Stimulated activated CD8-positive, alpha-beta memory T cell treated with anti-CD3 and anti-CD28 coated beads, Interleukin-4, amount 100 ng/mL, for 4 hours (primary cell): ENCODE measurements at places on chromosomes 4 and X.

- DNase-seq, result no peak
Observed at GRCh38 chrX:39170464-39170863, 369.2 kb downstream of the MID1IP1 start.

- DNase-seq, result no peak
Observed at GRCh38 chr4:1172971-1173757, 781 bp upstream of the SPON2 start.

DNA sequence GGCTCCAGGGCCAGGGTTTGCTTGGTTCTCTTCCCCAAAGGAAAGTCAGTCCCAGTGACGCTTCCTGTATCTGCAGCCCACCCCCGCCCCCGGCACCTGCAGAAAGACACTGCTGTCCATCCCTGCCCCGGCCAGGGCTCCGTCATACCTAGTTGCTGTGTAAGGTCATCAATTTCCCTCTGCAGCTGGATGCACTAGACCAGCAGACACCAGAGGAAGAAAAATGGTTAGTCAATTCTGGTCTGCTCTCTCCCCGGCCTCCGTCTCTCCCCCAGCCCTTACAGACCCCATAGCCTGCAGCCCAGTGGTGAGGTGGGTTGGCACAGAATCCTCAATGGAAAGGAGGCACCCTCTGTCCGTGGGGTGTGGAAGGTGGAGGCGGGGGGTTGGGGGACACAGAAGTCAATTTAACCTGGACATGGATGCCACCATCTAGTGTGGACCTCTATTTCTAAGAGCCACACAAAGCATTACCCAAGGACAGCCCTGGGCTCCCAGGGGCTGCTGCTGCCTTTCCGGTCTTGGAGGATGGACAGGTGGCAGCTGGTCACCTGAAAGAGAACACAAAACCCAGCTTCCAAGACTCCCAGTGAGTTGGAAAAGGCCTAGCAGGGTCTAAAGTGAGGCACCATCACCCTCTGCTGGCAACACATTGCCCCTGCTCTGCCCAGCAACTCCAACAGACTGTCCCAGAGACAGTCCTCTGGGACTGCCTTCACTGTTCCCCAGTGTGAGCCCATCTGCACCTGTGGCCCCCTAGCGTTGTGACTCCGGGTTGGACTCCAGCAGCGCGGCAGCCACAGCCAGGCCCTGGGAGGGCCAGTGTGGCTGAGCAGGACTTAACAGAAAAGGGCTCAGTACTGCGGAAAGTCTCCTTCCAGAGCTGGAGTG lies 40.2 kb upstream of the NHSL2 start:
- DNase-seq, result no peak

DNA sequence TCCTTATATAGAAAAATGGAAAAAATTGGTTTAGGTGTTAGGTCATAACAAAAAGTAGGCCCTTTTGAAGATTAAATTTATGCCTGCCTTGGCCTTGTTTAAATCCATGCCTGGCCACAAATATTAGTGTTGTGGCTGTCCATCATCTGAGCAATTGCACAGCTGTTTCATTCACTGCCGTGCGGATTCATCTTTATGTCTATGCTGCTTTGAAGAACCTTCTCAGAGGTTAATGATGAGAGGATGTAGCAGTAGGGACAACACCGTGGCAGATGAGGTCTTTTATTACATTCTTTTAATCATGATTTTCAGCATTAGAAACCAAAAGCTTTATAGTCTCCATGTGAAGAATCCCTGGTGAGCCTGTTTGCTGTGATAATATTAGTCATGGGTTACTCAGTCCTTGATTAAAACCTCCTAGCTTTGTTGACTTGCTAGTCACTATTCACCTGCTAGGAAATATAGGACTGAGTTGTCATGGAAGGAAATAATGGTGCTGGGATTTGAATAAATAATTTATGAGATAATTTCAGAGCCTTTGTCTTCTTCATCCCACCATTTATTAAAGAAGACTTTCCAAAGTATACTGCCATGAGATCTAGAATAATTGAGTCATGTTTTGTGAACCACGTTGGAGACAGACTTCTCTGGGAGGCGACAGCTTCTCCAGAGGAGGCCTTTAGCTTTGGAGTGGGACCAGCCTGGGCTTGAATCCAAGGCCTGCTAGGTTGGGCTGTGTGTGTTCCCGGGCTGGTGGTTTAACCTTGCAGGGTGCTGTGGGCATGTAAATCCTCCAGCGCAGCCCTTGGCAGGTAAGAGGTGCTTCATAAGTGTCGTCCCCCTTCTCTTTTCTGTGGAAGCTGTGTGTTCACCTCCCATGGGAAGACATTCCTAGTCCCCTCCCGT lies 53.5 kb downstream of the PTTG2 start:
- no peak for DNase-seq

DNA sequence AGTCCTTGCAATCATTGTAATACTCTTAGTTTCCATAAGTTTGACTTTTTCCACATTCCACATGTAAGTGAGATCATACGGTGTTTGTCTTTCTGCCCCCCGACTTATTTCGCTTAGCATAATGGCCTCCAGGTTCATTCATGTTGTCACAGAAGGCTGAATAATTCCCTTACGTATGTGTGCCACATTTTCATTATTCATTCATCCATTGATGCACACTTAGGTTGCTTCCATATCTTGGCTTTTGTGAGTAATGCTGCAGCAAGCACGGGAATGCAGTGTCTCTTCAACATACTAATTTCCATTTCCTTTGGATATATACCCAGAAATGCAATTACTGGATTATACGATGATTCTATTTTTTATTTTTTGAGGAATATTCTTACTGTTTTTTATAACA lies 22.0 kb upstream of the VEGFC start:
- DNase-seq, result no peak

- DNase-seq, result no peak
Observed at GRCh38 chr4:2416564-2417225, 1.8 kb downstream of the ZFYVE28 start.

GRCh38 chrX:21723084-21723483 lies 34.8 kb downstream of the SMPX start:
- no peak for DNase-seq

DNA sequence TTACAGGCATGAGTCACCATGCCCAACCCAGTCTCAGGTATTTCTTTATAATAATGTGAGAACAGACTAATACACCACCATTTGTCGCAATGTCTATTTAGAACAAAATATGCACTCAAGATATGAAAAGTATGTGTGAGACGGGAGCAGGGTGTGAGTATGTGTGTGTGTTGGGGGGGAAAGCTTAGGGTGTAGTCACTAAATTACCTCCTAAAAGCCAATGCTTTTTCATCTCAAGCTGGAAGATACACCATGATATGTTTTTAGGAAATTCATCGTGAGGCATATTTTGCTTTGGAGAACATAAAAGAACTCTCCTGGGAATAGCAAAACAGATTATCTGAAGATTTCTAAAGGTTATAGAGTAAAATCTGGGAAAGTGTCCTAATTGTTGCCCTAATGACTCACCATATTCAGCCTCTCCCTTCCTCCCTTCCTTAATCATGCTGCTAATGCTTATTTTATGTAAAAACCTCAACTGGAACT lies 262.7 kb downstream of the PDHA2 start:
- no peak for DNase-seq

DNA sequence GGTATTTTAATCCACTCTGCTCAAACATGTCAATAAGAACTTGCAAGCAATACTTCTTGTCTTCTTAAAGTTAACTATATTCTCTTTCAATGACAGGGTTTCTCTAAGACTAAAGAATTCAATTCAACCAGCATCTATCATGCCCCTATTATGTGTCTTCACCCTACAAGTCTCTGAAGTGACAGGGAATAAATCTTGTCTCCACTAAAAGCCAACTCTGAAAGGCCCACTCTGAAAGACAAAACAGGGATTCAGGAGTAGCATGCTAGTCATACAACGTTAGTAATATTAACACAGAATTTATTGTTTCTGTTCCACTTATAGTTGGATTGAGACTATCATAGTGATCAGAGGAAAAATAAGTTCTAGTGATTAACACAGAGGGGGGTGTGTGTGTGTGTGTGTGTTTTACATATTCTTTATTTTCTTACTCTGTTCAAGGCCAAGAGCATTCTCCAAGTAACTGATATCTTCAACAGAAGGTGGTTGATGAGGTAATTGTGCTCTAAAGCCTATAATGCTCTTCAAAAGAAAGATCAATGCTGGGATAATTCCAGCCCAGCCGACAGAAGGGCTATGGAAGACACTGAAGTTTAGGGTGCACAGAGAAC lies 122.4 kb upstream of the DCLK2 start:
- DNase-seq, result no peak

GRCh38 chrX:45172890-45173289 lies 27.8 kb downstream of the DIPK2B start:
- DNase-seq, result no peak

- no peak for DNase-seq
Observed at GRCh38 chrX:72430405-72430968, 124.8 kb upstream of the CITED1 start.

- no peak for DNase-seq
Observed at GRCh38 chrX:40142417-40142816, 44.7 kb upstream of the BCOR start.

DNA sequence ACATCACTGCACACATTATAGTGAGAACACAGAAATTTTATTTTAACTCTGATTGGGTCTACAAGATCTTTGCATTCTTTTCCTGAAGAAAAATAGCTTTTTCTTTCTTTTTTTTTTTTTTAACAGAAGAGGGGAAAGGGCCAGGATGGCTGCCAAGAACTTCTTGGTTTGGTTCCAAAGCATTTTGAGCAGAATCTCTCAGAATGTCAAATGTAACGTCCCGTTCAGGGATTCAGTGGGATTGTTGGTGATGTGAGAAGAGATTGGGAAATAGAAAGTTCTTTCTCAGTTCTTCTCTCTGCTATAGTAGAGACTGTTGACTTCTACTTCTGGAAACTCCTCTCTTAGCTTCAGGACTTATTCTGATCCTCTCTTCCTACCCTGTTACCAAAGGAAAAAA lies 70.9 kb upstream of the CBR4 start:
- DNase-seq, result no peak

GRCh38 chr4:121913667-121914066 lies 38.2 kb downstream of the TRPC3 start:
- DNase-seq, result no peak

DNA sequence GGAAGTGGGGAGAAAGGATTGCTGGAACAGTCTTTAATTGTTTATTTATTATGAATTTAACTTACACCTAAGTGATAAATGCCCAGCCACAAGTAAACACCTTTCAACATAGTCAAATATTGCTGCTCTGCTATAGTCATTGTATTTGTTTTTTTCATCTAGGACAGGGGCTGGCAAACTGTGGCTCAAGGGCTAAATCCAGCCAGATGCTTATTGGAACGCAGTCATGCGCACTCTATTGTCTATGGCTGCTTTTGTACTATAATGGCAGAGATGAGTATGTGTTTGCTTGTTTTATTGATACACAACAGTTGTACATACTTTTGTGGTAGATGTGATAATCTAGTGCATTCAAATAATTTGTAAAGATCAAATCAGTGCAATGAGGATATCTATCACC lies 95.3 kb downstream of the ZAR1 start:
- no peak for DNase-seq

GRCh38 chr4:189656641-189657040 lies 284.0 kb upstream of the FRG1 start:
- no peak for DNase-seq

DNA sequence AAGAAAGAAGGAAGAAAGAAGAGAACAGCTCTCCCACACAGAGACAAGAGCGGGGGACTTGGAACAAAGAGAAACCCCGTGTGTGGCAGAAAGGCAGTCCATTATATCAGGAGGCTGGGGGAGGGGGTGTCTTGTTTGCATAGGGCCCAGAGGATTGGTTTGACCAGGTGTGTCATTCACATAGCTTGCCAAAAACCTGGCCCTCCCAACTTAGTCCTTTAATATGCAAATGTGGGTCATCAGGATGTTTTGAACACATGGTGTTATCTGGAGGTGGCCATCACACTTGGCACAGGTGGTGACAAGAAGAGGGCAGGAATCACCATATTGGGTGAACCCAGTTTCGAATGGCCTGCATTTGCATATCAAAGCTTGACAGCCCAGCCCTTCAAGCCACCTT lies 111.7 kb downstream of the LINC00632 start:
- DNase-seq, result no peak

- no peak for DNase-seq
Observed at GRCh38 chr4:87679449-87680169, 29.5 kb downstream of the DMP1 start.

- no peak for DNase-seq
Observed at GRCh38 chr4:56321251-56321650, 66.0 kb downstream of the AASDH start.

DNA sequence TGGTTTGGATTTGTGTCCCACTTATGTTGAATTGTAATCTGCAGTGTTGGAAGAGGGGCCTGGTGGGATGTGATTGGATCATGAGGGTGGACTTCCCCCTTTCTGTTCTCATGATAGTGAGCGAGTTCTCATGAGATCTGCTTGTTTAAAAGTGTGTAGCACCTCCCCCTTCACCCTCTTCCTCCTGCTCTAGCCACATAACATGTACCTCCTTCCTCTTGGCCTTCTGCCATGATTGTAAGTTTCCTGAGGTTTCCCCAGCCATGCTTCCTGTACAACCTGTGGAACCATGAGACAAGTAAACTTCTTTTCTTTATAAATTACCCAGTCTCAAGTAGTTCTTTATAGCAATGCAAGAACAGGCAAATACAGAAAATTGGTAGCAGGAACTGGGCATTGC lies 138.7 kb downstream of the INPP4B start:
- DNase-seq, result no peak

GRCh38 chr4:48899950-48900349 lies 6.6 kb downstream of the OCIAD2 start:
- no peak for DNase-seq

GRCh38 chrX:30504309-30504708 lies 73.3 kb downstream of the TASL start:
- no peak for DNase-seq

- DNase-seq, result no peak
Observed at GRCh38 chr4:85703096-85703495, 228.1 kb downstream of the ARHGAP24 start.

- no peak for DNase-seq
Observed at GRCh38 chrX:68930542-68931317, 101.9 kb downstream of the EFNB1 start.

GRCh38 chrX:110317061-110317819 lies 645 bp downstream of the AMMECR1 start:
- peak; percentile 2 for DNase-seq

DNA sequence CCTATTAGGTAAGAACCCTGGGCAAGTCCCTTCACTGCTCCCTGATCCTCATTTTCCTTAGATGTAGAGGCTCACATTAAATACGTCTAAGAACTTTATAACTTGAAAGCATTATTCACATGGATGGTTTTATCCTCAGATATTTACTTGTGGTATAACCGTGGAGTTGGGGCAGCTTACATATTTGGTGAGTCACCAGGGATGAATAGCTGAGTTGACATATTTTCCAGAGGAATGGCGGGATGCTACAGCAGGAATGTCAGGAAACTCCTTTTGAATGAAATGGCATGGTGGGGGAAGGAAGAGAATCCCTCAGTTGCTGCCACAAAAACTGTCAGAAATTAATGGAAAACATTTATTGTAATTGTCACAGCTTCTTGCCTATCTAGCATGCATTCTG lies 165.3 kb upstream of the RPS6KA3 start:
- DNase-seq, result no peak

GRCh38 chrX:2552621-2553201 lies 51.9 kb upstream of the DHRSX start:
- DNase-seq, result no peak

GRCh38 chr4:185464887-185465286 lies 6.6 kb downstream of the CCDC110 start:
- DNase-seq, result no peak
